GM13976 (cell line): ENCODE measurements at places on chromosomes 16 and 17.

- no peak for DNase-seq
Observed at GRCh38 chr17:8133399-8133798, 9.5 kb upstream of the HES7 start.

DNA sequence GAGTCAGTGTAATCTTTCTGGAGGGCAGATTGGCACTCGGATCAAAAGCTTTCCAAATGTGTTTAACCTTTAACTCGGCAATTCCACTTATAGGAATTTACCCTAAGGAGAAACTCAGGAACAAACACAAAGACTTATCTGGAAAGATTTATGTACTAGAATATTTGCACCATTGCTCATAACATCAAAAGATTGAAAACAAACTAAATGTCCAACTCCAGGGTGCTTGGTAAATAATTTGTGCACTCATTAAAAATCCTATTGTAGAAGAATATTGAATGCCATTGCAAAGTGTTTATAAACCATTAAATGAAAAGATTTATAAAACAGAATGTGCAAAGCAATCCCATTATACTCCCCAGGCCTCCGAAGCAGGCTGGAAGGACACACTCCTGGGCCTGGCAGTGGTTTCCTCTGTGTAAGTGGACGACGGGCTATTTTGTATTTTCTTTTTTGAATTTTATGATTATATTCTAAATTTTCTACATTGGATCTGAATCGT, 18.7 kb upstream of the RBFOX3 start:
- DNase-seq, result no peak

DNA sequence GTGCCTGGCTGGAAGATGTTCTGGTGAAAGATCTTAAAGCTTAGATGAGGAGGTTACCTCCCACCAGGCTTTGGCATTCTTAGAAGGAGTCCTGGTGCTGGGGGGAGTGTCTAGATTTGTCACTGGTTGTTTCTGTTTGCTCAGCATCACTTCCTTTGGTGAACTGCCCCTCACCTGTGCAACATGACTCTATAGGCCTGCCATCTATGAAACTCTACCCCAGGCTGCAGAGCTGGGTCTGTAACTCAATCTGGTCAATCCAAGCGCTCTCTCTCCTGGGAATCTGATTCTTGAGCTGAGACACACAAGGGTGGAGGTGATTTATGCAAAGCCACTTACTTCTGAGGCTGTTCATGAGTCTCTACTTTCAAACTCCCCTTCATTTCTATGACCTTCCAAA, 399.4 kb downstream of the NPIPA7 start:
- DNase-seq, result no peak

DNA sequence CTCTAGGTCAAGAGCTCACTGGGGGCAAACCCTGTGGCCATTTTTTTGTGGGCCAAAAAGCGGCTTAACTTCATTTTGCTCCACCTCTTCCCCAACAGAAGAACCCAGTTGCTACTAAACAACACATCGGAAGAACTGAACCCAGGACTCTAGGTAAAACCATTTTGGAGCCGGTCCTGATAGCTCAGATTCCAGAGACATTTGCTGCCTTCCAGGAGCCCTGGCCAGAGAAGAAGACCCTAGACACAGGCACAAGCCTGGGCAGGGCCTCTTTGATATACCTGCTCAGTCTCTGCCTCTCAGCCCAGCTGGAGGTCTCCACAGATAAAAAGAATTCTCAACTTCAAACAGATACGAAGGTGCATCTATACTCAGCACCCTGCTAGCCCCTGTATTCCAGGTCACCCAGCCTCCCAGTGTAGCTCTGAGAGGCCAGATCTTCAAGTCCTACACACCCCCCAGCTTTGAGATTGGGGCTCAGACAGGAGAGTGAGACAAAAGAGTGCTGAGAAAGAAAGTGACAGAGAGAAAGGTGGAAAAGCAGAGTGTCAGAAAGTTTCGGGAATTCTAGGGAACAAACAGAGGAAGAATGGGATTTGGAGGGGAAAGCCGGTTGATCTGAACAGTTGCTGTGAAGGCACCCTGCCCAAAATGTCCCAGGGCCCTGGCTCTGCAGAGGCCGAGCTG, 6.6 kb upstream of the HOXB9 start:
- no peak for DNase-seq

DNA sequence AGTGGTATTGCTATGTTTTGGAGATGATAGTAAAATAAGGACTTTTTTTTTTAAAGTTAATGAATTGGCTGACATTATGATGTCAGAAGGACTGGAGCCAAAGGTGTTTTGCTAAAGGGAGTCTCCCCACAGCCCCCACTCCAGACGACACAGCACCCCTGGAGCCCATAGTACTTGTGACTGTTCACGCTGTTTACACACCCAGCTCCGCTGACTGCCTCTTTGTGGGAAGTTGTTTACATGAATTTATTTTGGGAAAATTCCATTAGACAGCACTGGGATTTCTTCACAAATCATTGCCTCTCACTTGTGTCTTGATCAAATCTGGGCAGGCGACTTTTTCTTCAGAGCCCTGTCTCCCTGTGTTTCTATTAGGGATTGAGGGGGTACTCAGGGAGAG, 108.6 kb downstream of the C17orf67 start:
- DNase-seq, result no peak

GRCh38 chr17:57557834-57558681, 187.0 kb downstream of the CCDC182 start:
- no peak for DNase-seq

- DNase-seq, result no peak
Observed at GRCh38 chr16:68388124-68388523, 60.2 kb downstream of the SMPD3 start.

DNA sequence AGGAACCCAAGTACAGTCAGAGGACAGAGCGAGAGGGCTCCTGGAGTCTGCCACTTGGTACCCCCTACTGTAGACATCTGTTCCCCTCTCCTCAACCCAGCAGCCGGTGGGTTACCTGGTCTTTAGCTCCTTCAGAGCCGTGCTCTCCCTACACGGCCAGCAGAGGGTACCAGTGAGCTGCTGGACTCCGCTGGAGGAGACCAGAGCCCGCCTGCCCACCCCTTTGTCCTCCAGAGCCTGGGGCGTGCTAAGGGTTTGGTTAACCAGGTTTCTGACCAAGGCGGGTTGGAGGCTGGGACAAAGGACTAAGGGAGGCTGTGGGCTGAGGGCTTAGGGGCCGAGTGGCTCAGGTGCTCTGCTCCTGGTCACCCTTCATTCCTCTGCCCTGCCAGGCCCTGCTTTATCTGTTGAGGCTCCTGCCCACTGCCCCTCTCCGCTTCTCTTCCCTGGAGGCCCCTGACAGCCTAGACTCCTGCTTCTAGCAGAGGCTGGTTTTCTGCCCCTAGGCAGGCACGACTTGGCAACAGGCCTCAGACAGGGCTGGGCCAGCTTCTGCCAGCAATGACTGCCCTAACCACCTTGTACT, 2.7 kb upstream of the HSD11B2 start:
- DNase-seq, result peak; percentile 83

GRCh38 chr17:1201132-1201702, 21.4 kb upstream of the ABR start:
- DNase-seq, result no peak

GRCh38 chr16:69440250-69440649, 15.8 kb downstream of the CYB5B start:
- no peak for DNase-seq

DNA sequence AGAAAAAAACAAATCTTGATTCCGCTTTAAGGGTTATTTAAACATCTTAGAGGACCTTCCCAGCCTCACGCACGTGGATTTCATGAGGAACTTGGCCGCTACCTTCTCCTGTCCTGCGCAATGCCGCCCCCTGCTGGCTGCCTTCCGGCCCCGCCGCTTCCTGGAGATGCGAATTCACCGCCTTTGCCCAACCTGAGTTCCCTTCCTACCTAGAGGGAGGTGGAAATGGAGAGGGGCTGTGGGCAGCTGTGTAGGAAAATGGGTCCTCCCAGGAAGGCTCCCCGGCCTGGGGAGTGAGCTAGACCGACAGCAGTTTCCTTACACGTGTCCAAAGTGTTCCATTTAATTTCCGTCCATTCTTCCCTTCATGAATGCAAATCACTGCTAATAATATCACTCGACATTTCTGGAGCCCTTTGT, 1.0 kb upstream of the ABCC12 start:
- peak; percentile 84 for DNase-seq

DNA sequence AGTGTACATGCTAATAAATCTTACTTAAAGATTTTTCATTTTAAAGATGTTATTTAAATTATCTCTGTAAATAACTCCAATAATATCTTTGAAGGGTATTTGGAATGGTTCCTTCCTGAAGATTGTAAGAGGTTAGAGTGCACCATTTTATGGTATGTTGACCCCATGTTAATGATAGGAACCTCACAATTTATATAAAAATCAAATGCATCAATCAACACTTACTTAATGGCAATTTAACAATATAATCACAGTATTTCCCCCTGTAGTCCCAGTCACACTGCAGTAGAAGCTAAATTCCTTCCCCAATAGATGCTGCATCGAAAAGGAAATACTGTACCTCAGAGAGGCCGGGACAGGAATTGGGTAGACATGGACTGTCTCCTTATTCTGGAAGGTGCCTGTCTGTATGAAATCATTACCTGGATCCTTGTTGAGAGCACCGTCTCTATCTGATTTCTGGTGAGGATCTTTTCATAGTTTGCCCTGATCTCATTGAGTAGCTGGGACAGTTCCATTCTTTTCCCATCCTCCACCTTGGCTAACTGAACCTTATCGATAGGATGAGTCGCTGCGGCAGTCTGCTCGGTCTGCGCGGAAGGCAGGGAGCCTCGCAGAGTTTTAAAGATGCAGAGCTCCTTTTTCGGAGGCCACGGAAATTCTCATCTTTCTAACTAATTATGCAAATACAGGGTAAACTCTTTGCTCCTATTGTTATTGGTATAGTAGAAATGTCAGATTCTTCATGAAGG, at the start of gene KRT222:
Gene KRT222, minus strand, starts transcription at position 596 of the 752 bp plus-strand sequence. Its CDS starts 78 bp downstream, at position 518.
- DNase-seq, result no peak

DNA sequence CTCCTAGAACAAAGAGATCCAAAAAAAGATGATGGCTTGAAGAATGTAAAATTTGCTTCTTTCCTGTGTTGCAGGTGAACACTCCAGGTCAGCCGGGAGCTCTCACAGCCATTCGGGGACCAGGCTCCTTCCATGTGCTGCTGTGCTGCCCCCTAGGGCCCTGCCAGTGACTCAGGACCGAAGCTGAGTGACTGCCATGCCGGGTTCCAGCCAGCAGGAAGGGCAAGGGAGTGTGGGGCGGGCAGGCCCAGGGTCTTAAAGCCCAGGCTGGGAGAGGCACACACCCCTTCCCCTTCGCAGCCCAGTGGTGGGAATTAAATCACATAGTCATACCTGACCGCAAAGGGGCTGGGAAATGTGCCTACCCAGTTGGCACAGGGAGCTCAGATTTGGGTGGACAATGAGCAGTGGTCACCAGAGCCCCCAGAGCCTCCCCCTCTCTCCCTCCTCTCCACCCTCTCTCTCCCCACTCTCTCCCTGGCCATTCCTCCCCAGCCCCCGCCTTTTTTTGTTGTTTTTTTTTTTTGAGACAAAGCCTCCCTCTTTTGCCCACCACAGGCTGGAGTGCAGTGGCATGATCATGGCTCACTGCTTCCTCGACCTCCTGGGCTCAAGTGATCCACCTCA, 11.5 kb downstream of the EPOP start:
- peak; percentile 83 for DNase-seq
